NCI-H1105 (cell line): ENCODE measurements at places on chromosomes 6 and 20.

- DNase-seq: no peak
Observed at GRCh38 chr6:77455271-77455670, 8.0 kb downstream of the HTR1B start.

- DNase-seq: no peak
Observed at GRCh38 chr6:154783229-154783628, 50.0 kb downstream of the SCAF8 start.

DNA sequence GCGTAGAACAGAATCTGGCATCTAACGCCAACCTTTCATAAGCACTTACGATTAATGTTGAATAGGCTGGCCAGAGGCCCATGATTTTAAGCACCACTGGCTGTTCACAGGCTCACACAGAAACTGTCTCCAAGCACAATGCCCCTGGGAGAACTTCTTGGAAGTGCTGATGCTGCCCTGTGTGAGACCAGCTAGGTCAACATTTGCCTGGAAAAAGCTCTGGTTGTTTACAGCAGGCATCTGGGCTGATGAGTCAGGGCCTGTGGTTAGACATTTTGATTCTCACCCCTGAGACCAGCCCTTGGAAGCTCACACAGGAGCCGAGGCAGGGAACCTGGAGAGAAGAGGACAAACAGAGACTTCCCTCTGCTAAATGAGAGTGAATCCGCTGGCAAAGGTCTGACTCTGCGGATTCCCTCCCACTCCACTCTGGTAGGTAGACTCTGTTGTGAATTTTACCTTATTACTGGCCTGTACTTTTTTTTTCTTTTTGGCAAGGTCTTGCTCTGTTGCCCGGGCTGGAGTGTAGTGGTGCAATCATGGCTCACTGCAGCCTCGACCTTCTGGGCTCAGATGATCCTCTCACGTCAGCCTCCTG is 6.8 kb upstream of the SULF2 start:
- DNase-seq: no peak

DNA sequence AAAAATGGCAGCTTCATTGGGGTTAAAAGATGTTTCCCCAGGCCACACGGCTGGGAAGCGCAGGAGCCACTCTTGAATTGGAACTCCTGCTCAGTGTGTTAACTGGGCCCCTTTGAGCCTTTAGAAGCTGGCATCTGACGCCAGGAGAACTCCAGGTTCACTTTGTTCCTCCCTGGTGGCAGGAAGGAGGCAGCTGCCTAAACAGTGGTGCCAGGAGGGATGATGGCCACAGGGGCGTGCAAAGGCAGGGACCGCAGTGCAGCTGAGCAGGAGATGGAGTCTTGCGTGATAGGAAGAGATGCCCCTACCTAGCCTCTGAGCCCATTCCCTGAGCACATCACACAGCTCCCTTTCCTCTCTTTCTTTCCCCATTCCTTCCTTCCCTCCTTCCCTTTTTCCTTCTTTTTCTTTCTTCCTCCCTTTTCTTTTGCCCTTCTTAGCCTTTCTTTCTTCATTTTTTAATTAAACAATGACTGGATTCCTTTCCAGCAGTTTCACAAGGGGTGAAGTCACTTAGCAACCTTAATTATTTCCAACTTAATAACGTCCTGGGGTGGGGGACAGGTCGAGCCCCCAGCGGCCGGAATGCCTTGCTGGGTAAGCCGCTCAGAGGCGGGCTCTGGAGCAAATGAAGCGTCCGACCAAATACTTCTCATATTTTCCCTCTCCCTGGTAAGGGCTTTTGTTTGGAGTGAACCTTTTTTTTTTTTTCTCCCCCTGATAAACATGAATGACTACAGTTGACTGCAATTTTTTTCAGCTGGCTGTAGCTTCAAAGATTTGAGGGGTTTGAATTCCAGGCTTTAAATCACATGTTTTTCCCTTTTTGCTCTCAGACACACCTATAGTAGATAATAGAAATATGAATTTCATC is 20.8 kb upstream of the BMP7 start:
- DNase-seq: no peak

- DNase-seq: no peak
Observed at GRCh38 chr6:118771253-118771652, 119.9 kb upstream of the CEP85L start.

DNA sequence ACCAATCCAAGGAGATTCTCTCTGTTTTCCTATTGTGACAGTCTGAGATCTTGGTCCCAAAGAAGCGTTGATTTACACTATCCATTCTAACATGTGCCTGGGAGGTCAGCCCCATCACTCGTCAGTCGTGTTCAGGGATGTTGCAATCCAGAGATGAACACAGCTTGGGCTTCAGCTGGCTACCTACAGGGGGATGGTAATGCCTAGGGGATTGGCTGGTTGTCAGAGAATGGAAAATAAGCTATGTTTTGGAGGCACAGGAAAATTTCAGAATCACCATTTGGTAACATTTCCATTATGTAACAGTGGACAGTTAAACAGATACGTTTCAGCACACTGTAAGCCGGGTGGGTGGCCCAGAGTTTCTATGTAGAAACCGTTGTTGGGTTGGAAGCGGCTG is 147.1 kb upstream of the RALGAPA2 start:
- no peak for DNase-seq

DNA sequence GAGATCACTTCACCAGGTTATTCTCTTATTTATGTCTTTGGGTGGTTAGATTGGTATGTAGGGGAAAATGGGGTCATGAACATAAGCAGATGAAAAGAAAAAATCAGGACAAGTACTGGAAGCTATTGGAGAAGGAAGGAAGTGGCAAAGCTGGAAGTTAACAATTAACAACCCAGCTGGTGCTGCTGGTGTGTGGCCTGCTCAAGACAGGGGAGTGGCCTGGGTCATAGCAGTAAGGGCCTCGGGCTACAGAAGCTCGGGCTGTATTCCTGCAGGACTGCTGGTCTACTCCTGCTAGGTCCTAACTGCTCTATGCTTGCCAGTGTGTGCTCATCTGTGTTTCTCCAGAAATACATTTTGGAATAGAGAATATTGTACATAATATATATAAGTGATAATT is 19.6 kb downstream of the MYLIP start:
- no peak for DNase-seq

DNA sequence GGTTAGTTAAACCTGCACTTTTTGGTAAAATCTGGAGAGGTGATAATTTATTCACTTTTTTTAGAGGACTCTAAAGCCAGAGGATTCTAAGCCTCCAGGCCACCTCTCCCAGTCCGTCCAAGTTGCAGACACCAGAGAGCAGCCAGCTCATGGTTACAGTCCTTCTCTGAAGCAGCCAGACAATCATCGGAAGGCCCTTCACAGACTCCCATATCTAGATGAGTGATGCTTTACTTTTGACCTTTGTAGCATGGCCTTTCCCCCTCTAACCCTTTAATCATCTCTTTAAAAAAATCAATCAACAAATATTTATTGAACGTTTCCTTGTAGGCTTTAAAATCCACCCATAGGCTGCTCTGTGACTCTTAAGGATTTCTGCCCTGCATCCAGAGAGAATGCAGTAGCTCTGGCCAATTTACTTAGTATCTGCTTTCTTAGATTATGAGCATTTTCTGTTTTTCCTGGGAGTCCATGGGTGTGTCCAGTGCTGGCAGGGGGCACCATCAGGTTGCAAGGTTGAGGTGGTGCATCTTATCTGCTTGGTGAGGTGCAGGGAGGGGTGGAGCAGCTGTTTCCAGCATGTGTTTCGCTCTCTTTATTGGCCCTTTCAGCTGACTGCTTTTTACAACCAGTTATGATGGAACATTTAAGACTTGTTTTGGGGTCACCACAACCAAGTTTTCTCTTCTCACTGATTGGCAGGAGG is 58.6 kb downstream of the JARID2 start:
- no peak for DNase-seq

- no peak for DNase-seq
Observed at GRCh38 chr6:122571888-122572287, 38.3 kb upstream of the PKIB start.

DNA sequence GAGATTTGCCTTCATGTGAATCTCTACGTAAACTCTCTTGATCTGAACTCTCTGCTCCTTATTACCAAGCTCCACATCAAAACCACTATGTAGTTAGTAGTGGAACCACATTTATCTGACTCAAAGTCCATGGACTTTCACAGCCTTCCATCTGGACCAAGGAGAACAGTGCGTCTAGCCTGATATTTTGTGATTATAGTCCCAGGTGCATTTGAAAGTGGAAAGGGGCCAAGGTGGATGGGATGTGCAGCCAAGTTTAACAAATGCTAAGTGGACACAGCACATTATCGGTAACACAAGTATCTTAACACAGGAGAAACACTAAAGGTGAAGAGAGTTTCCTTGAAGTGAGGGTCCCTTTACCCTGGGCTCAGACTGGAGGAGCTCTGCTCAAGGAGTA is 281.2 kb upstream of the SGK1 start:
- no peak for DNase-seq

GRCh38 chr6:158356586-158357546 is 44.6 kb downstream of the TULP4 start:
- no peak for DNase-seq

- DNase-seq: no peak
Observed at GRCh38 chr6:166638573-166638964, 11.5 kb upstream of the RPS6KA2 start.

GRCh38 chr6:141726248-141726647 is 406.5 kb upstream of the GJE1 start:
- no peak for DNase-seq

DNA sequence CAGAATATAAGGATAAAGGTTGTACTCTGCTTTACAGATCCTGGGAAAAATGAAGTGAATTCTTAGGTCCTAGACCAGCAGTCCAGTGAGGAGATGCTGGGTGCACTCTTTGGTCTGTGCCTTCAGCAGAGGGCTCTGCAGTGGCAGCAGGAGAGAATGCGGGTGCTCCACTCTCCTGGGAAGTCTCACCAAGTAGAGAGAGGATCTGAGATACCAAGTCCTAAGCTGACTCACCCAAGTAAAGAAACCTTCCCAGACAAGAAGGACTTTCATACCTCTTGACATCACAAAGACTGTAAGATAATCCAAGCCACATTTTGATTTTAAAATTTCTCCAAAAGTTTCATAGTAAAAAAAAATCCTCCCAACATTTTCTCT is 116.9 kb upstream of the EMILIN3 start:
- DNase-seq: no peak

- DNase-seq: no peak
Observed at GRCh38 chr20:4046311-4046924, 31.1 kb upstream of the RNF24 start.

DNA sequence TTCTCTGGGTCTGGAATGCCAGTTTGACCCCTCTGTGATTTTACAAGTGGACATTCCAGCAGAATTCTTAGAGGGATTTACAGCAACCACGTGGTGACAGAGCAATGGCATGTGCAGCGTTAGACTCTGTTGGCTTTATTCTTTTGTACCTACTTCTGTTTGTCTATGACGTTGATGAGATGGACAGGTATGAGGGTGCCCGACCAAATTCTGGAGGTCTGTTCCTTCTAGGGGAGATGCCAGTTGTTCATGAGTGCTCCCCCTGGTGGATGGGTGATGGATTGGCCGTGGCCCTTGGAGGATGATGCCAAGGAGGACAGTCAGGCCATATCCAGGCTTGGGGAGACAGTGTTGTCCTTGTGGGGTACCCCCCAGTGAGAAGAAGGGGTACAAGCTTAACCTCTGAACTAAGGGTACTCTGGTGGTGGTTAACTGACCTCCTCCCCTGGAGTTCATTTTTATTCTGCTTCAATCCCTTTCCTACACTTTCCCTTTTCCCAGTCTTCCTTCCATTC is 198.6 kb downstream of the DTNBP1 start:
- no peak for DNase-seq

DNA sequence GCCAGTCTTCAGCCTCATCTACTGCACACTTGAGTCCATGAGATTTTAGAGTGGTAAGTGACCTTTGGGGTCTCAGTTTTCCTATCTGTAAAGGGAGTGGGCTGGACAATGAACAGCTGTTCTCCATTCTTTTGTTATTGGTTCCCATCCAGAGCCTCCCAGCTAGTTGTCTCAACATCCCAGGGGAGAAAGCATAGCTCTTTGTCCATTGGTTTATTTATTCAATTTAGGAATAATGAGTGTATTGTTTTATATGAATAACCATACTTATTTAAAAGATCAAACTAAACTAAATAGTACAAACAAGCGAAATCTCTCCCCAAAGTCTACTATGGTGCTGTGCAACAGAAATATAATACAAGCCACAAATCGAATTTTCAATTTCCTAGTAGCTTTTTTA is 13.7 kb downstream of the PIGT start:
- DNase-seq: no peak

DNA sequence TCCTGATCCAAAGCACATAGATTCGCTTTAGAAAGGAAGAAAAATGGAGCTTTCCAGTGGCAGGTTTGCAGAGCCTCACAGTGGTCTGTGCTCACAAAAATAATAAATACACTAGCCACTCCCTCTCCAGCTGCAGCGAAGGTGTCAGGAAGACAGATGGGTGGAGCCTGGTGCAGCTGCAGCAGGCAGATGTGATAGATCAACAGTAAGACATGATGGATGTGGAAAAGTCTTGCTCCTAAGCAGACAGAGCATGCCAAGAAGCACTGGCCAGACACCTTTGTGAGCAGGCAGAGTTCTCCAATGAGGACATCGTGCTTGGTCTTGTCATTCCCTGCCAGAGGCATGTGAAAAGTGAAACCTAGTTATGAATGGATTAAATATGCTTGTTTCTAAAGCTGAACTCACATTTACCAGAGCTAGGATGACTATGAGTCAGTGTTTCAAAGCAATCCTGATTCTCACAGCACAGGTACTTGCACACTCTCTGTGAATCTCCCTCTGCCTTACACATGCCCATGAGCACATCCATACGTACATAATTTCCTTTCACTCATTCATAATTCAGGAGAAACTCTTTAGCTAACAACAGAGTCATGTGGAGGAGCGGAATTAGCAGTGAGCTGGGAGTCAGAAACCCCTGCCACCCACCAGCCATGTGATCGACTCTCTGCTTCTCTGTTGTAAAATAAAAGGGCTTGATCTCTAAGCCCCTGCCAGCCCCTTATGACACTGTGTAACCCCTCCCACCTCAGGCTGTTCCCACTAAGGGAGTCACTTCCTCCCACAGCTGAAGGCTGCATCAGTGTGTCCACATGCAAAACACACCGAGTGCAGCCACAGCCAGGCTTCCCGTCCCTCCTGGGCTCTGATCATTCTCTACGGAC is 111.2 kb downstream of the SCML4 start:
- no peak for DNase-seq

- no peak for DNase-seq
Observed at GRCh38 chr6:31007694-31008093, 2.6 kb upstream of the MUC22 start.

DNA sequence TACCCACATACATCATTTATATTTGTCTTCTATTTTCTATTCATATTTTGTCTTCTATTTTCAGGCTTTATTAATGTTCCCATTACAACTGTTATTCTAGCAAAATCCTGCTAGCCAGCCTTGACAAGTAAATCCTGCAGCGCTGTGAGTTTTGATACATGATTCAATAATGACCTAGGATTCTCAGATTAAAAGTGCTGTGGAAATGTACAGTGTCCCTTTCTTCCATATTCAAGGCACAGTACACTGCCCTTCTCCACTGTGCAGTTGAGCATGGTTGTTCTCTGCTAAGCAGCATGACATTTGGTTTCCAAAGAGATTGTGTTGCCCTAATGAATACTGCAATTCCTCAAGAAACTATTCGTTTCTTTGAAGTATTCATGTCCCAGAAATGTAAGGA is 5.8 kb upstream of the HEY2 start:
- no peak for DNase-seq
